Vagina (tissue), 2 donors: ENCODE measurements at places on chromosomes 13 and 19.

DNA sequence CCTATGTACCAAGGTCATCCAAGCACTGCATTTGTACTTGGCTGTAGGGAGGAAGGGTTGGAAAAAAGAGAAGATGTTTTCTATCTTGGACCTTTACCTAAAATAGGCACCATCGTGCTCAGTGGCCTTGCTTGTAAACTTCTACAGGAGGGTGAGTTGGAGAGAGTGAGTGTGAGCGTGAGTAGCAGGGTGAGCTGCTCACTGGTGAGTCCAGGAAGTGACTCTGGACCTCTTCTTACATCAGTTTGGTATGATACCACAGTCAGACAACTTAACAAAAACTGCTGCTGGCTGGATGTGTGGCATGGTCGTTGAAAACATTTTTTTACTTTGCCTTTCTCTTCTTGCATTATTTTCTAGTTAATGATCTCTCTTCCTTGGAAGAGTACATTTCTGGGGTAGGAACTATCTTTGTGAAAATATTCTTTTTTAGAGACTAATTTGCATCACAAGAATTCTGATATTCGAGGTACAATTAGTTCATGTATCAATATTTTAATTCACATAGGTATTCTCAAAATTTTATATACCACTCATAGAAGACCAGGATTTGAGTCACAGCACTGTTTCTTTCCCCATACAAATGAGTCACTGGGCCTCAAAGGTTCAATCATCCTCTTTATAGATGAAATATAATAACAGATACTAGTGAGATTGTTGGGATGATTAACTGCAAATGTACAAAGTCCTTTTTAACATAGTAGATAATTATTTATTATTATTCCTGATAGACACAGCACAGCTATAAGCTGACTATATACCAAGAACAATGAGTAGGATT lies 651 bp downstream of the SERPINE3 start:
- no peak for DNase-seq

DNA sequence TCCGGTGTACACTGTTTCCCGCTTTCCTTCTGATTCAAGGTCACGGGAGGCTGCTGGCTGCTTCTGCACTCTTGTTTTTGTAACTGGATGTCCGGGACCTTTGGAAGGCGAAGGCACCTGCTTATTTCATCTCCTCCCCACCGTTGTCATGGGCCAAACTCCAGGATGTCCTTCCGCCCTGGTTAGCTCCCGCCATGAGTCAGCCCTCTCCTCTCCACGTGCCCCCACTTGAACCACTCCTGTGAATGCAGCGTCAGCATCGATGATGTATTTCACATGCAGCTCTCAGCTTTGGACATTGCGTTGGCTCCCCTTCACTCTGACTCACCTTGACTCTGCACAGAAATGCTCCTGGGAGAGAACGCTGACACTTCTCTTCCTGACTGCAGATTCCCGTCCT lies 5.5 kb upstream of the GALP start:
- DNase-seq, result no peak

GRCh38 chr13:51905787-51906186 lies 44.0 kb downstream of the CCDC70 start:
- DNase-seq, result peak; percentile 49

- DNase-seq, result no peak
Observed at GRCh38 chr13:107466326-107467099, 748.8 kb downstream of the LIG4 start.

- DNase-seq, result no peak
Observed at GRCh38 chr19:47445527-47445926, 26.2 kb downstream of the SLC8A2 start.

GRCh38 chr19:31903979-31904378 lies 441.4 kb upstream of the ZNF507 start:
- no peak for DNase-seq
